ENCODE measurements at places on chromosomes 5 and 9. TPM values are rescaled to one million over a fixed set of nuclear protein-coding genes. Genes with fewer than 3 reads are reported as not detected.

KIAA1958 gene
- 1.0 TPM for total RNA-seq

CXCL14 gene
- total RNA-seq = under 0.01 TPM

LCN10 gene
- total RNA-seq = 0.13 TPM

ADAMTS6 gene
- 46.5 TPM for total RNA-seq

BTNL3 gene
- not detected for total RNA-seq

CCDC152 gene
- 0.13 TPM for total RNA-seq

GABRG2 gene
- not detected for total RNA-seq

SHOC1 gene
- total RNA-seq = not detected

TMEM252 gene
- not detected for total RNA-seq

SYNPO gene
- total RNA-seq = 12.3 TPM

HBEGF gene
- 12.1 TPM for total RNA-seq

CCDC192 gene
- total RNA-seq = not detected

FREM1 gene
- under 0.01 TPM for total RNA-seq

FOXD4 gene
- total RNA-seq = 0.13 TPM

GZMA gene
- total RNA-seq = 0.13 TPM

IFNB1 gene
- total RNA-seq = not detected

CKMT2 gene
- 0.38 TPM for total RNA-seq

LHX3 gene
- total RNA-seq = not detected

ADRB2 gene
- total RNA-seq = 10.7 TPM

TGFBI gene
- total RNA-seq = 2.4 TPM

PCDHB16 gene
- total RNA-seq = 0.76 TPM

OR1J2 gene
- total RNA-seq = not detected

GABRA6 gene
- total RNA-seq = not detected

NPR3 gene
- 0.38 TPM for total RNA-seq

TMEFF1 gene
- total RNA-seq = 12.9 TPM

TSSK1B gene
- total RNA-seq = not detected

CPLANE1 gene
- total RNA-seq = 11.1 TPM

PCDHB12 gene
- total RNA-seq = 0.26 TPM

SPRY4 gene
- 4.5 TPM for total RNA-seq

CAMK4 gene
- total RNA-seq = 0.13 TPM

ASPN gene
- not detected for total RNA-seq

ADRA1B gene
- under 0.01 TPM for total RNA-seq

PNPLA7 gene
- 1.1 TPM for total RNA-seq

RNF224 gene
- total RNA-seq = not detected

SPATA31A3 gene
- not detected for total RNA-seq

CD74 gene
- 1.2 TPM for total RNA-seq

Measured in dermis microvascular lymphatic vessel endothelial cell (primary cell).